Effector CD8-positive, alpha-beta T cell (primary cell): ENCODE measurements at places on chromosomes 1 and 21.
A peak's percentile ranks its signal among the peaks of the same experiment; 100 is the strongest.

DNA sequence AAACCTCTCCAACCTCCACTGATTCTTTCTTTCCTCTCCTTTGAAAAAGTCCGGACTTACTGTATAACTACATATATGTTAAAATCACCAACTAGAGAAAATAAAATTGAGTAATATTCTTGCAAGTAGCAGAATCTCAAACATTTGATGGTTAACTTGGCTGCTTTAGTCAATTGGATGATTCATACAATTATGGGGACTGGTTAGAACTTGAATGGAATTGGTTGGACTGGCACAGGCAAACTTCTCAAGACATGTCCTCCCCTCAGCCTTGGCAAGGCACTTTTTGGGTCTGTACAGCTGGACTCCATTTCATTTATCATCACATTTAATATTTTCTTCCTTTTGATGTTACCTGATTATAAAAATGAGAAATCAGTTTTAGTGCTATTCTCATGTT lies 6.5 kb downstream of the WLS start:
- DNase-seq = no peak

GRCh38 chr1:64514197-64514765 lies 44.4 kb downstream of the CACHD1 start:
- no peak for DNase-seq

DNA sequence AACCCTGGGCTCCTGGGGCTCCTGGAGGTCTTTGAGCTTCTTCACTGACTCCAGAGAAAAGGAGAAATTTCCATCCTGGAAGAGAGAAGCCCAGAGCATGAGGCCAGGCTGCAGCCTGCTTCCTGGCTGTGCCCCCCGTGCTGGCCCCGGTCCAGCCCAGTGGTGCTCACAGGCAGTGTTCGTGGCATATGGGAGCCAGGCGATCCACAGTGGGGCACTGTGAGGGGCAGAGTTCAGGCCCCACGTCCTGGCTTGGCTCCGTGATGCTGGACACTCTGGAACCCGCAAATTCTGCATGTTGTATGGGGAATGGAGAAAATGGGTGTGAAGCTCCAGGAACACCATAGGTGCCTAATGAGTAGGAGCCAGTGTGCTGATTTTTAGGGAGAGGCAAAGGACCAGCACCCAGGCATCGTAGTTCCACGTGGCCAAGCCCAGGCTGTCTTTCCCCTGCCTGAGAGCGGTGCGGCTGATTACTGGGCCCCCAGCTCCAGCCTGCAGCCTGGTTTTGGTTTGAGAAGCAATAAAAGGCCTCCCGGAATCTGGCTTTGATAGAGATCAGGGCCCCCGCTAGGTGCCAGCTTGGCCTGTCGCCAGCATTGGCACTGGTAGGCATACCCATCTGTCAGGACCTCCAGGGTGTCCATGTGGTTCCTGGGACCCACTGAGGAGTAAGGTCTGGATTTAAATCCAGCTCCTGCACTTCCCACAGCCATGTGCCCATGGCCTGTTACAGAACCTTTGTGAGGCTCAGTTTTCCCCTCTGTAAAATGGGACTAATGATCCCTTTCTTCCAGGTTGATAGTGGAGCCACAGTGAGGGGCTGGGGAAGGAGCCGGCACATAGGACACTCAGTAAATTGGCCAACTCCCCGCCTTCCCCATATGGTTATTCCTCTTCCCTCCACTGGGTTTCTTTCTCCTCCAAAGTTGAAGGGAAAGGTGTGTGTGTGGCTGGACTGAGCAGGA lies 725 bp downstream of the GUCA2A start:
- no peak for DNase-seq

DNA sequence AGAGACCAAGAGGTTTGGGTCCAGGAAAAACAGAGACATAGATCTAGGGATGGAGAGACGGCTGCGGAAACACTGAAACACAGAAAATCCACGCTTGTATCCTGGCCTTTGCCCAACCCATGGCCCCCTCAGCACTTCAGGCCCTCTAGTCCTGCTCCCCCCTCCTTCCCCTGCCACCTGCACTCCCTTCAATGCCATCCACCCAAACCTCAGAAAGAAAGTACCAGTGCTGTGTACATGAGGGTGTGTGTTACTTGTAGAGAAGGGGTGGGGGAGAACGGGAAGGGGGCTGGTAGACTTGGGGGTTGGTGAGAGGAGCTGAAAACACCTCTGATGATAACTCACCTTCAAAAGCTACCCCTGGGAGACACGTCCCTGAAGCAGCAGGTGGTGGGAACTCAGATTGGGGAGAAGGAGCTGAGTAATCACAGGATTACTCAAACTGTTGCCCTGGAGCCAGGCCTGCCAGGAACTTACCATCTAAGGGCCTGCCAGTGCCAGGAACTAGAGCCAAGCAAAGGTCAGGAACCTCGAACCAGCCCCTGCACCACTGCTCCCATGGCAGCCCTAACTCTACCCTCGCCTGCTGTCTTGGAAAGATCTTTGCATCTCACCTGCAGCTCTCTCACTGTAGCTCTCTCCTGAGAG lies 11.5 kb downstream of the RORC start:
- no peak for DNase-seq

GRCh38 chr1:24586970-24587820 lies 31.3 kb downstream of the NCMAP start:
- peak; percentile 9 for DNase-seq

DNA sequence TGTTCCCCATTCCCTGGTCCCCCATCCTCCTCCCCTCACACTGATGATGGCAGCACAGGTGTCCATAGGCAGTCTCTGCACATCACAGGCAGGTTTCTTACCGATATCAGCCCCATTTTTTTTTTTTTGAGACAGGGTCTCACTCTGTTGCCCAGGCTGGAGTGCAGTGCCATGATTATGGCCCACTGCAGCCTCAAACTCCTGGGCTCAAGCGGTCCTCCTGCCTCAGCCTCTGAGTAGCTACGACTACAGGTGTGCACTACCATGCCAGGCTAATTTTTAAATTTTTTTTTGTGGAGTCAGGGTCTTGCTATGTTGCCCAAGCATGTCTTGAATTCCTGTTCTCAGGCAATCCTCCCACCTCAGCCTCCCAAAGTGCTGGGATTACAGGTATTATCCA lies 28.9 kb upstream of the SDHB start:
- DNase-seq = no peak

DNA sequence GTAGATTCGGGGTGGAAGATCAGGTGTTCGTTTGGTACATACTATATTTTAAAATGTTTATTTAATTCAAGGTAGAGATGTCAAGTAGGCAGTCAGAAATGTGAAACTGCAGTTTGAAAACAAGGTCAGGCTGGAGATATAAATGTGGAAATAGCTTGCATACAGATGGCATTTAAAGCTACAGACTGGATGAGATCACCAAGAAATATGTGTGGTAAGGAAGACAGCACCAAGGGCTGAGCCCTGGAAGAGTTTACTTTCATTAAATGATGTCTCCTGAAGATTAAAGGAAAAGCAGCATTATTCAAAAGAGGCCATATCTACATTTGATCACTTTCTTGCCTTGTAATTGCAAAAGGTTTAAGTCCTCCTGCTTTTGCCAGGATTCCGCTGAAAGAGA lies 271.3 kb downstream of the PTBP2 start:
- no peak for DNase-seq

DNA sequence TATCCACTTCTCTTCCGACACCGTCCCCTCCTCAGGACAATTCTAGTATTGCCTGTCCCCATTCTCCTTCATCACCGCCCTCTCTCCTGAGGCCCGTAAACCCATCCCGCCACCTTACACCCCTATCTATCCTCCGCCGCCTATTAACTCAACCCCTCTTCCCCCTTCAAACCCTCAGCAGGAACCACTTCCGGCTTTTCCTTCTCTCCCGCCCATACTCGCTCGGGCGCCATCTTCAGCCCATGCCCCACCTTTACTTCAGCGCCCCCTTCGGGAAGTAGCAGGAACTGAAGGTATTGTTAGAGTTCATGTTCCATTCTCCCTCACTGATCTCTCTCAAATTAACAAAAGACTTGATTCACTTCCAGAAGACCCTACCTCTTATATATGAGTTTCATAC lies 31.6 kb downstream of the VN1R5 start:
- no peak for DNase-seq

DNA sequence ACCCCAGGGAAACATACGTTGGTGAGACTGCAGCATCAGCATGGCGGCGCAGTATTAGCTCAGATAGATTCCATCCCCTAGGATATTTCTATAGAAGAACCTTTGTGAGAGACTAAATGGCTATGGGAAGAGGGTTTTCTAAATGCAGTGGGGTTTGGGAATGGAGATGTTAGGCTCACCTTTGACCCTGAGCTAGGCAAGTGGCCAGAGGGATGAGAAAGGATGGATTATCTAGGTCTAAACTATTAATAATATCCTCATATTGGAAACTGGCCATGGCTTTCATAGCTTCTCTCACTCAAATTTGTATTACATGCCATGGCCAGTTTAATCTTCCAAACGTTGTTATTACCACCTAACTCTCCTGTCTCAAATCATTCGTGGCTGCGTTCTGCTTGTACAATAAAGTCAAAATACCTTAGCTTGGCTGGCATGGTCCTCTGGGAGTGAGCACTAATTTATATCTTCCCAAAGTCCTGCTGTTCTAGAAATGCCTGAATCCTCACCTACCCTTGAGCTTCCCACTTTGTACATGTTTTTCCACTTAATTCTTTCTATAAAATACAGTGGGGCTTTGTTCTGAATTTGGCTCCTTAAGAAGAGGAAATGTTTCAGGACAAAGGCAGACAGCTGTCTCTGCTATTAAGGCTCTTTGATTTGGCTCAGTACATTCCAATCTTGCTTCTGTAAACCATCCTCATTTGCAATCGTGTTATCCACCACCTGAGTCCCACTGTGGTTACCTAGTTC lies 31.0 kb upstream of the COG2 start:
- no peak for DNase-seq

GRCh38 chr1:198604975-198605374 lies 33.9 kb upstream of the PTPRC start:
- no peak for DNase-seq

DNA sequence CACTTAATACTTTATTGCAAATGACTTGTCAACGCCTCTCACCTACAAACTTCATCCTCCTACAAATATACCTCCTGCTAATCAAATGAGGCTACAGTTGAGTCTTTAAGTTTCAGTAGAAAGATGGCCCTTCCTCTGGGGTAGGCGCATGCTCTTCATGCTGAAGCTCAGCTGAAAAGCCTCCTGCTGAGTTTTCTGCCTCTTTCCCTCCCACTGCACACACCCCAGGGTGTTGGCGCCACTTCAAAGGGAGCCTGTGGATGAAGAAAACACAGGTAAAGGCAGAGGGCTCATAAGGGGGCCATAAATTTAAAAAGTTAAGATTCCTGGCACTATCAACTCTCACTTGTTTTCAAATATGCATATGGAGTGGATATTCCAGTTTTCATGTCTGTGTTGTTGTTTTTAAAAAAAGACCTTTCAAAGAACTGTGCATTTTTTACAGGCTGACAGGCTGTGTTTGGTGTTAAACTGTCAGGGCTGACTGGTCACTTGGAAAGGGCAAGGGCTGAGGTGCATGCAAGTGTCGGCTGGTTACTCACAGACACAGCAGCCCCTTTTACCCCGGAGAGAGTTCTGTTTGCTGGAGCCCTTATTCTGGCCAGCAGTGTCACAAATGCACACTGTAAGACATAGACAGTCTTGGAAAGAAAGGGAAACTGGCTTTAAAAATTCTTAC lies 42.9 kb upstream of the LGALS8 start:
- DNase-seq = no peak

- no peak for DNase-seq
These were observed 88.7 kb upstream of the GRIK1 start for GRCh38 chr21:30028537-30028936.

DNA sequence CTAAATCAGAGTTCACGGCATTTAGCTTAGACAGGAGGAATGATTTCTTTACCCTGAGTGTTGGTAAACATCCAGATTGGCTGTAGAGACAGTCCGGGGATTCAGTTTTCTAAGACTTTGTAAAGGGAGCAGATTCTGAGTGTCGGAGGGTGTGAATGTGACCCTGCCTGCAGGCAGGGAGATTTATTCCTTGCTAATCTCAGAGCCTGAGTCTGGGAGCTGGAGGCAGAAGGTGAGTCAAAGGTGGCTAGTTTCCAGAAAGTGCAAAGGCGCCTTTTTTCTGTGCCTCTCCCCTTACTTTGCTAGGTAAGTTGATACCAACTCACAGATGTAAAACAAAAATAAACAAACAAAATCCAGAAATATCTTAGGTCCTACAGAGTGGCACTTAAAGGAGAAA lies 11.7 kb downstream of the ATP1B1 start:
- no peak for DNase-seq

- DNase-seq = no peak
These were observed 29.9 kb upstream of the SAMD13 start for GRCh38 chr1:84271441-84272151.

DNA sequence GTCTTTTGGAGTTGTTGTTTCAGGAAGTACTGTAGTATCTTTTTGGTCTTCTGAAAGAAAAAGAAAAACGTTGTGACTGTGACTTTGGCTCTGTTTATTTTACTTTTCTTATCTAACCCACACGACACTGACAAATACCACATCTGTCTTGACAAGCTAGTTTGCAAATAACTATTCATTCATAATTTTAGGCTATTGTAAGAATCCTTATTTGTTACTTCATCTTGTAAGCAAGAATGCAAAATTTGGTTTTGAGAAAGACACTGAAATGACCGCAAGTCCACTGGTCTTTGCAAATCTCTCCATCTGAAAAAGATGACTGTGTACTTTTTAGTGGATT lies 12.7 kb downstream of the TGFB2 start:
- DNase-seq = no peak

DNA sequence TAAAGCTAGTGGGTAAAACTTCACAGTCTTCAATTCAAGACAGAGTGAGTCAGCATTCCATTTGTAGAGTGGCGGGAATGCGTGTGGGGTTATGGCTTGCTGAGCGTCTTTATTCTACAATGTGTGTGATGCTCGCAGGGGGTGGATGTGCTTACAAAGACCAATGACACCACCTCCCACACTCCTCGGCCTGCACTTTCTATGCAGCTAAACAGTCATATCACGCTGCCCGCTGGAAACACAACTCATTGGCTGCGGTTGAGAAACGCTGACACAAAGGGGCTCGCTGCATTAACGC lies 298.5 kb downstream of the PCP4 start:
- DNase-seq = no peak
